Activated CD8-positive, alpha-beta memory T cell treated with anti-CD3 and anti-CD28 coated beads for 1 hour (primary cell): ENCODE measurements at places on chromosomes 6 and 20.

- no peak for DNase-seq
Measured at GRCh38 chr6:161319231-161319630, 45.4 kb upstream of the AGPAT4 start.

DNA sequence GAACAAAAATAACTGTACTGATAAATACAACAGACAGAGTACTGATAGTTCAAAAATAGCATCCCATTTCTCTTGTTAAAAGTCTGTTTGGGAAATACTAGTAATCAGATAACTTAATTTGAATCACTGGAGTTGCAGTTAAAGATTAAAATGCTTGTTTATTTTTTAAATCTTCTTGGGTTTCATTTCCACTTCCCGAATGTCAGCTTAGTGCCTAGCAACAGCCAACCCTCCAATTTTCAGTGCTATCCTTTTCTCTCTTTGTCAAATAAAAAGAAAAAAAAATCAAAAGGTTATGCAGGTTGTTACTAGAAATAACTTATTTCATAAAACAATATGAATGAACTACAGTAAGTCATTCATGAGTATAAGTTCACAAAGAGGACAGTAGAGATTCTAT is 257.7 kb upstream of the STXBP5 start:
- DNase-seq, result no peak

DNA sequence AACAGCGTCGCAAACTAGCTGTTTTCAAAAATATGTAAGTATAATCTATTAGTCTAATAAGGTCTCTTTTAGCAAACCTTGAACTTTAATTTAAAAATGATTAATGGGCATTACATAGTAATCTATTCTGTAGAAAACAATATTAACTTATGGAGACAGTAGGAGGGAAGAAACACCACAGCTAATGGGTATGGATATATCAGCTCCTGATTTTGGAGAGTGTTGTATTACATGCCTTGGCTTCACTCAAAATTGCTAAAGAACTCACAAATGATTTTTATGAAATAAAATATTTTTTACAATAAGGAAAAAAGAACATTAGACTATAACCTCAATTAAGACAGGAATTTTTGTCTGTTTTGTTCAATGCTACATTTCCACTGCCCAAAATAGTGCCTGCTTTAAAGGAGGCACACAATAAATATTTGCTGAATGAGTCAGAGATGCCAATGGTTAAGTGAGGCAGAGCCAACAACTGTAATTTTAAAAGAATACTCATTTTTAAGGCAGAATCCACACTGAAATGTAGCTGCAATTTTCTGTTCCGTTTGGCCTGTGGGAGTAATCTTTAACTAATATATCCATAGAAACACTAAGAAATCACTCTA is 15.7 kb downstream of the ATG5 start:
- DNase-seq, result no peak

DNA sequence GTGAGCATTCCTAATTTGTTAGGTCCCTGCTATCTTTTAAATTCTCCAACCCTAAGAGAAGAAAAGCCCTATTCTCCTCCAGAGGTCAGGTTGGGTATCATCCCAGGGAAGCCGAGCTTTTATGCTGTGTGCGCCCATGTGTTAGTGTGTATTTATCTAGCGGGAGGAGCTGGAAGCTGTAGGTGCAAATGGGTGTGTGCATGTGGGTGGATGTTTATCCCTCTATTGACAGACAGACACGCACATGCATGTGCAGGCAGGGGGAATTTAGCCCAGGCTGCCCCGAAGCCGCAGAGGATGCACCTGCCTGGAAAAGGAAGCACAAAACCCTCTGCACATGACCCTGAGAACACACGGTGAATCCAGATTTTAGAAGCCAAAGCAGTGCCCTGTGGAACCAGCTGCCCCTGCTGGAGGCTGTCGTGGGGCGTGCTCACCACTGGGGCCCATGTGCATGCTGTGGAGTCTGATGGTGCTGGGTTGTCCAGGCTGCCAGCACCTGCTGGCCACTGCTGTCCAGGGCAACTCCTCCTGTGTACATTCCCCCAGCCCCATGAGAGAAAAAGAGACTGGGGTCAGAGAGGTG is 397.5 kb downstream of the TAF4 start:
- no peak for DNase-seq

DNA sequence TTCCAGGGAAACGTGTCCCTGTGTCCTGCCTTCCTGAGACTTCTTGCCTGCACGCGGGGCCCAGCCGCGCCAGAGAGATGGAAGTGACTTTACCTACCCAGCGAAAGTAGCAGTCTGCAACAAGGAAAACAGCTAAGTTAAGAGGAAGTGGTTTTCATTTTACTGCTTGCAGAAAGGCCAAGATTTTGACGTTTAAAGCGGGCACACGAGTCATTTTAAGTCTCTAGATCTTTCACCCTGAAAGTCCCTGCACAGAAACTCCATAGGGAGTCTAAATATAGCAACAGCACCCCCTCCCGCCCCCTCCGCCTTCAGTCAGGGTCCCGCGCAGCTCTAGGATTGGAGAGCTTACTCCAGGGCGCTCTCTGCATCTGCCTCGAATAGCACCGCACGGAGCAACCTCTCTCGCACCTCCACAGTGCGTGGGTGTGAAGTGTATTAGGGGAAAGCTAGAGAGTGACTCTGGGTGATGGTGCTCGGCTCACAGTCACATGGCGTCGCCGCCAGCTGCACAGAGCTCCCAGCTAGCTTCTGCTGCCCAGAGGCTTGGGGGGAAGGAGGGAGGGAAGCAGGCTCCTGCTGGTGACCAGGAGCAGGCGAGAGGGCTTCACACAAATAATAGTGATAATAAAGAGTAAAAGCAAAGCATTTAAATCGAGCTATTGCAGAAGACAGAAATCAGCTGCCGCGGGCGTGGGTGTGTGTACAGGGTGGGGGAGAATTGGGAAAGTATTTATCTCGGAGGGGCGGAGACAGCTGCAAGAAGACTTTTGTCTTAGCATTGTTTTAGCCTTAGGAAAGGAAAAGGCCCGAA is 1.8 kb upstream of the KCNQ5 start:
- no peak for DNase-seq

GRCh38 chr6:113067612-113068275 is 720.6 kb downstream of the RFPL4B start:
- DNase-seq, result no peak

GRCh38 chr6:111444794-111445193 is 38.2 kb downstream of the REV3L start:
- DNase-seq, result no peak
